ENCODE measurements at places on chromosomes 5 and 9.

DNA sequence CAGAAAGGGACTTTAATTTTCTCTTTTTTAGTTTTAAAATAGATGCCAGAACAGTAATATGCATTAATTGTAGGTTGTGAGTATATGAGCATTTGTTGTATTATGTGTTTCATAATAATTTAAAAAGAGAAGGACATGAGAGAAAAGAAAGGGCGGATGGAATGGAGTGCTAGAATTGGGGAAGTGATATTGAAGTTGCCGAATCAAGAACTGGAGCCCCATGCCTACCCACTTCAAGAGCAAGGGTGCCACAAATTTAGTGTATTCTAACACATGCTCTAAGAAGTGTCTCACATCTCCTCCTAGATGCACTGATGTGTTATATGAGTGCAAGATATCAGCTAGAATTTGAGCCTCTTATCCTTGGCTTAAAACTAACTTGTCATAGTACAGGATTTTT is 43.6 kb upstream of the FYB1 start:
- no peak for DNase-seq

- DNase-seq: no peak
Observed at GRCh38 chr5:98066910-98067309, 706.6 kb upstream of the RGMB start.

DNA sequence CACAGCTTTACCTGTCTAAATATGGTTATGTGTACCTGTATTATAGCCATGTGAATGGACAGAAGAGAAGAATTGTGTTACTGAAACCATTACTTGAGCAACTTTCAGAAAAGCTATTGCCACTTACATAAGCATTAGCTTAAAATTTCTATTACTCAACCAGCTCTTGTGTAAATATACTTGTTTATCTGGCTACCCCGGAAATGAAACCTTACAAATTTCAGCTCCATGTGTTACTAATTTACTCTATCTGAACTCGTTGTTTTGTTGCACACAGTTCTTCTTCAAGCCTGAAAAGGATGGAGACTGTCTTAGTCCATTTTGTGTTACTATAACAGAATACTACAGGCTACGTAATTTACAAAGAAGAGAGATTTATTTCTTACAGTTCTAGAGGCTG is 22.5 kb upstream of the ADAMTSL1 start:
- no peak for DNase-seq

DNA sequence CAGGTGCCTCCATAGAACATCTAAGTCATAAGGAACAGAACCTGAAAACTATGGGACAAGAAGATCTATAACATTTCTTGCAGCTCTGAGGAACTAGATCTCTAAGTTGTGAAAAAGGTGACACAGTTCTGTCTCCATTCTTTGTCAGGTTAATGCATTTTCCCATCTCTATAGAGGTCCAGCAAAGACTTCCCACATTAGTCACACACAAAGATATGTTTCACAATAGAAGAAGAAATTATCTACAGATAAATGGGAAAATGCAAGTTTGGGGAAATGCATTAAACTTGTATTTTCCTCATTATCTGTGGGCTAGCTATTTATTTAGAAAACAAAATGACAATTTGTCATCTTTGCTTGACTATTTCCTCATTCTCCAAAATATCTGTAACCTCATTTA is 458.6 kb upstream of the PAPPA start:
- no peak for DNase-seq

GRCh38 chr5:160197341-160198144 is 31.8 kb upstream of the FABP6 start:
- DNase-seq: no peak

GRCh38 chr5:27682600-27682999 is 644.2 kb upstream of the CDH9 start:
- DNase-seq: no peak

DNA sequence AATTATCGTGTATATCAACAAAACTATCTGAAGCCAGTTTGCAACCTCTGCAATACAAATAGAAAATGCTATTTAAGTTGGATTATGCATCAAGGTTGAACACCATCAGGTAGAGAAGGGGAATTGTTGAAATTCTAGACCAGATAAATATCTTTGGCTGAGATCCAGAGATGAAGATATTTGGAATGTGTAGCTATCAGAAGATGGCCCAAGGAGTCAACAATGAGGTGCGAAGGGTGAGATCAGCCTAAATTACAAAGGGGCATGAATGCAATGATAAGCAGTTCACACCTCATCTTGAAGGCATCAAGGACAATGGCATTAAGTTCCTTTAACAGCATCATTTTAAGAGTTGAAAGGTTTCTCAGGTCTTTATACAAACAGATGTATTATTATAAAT is 572.1 kb upstream of the DMAC1 start:
- DNase-seq: no peak

- no peak for DNase-seq
Observed at GRCh38 chr5:39891376-39891775, 466.6 kb upstream of the DAB2 start.

DNA sequence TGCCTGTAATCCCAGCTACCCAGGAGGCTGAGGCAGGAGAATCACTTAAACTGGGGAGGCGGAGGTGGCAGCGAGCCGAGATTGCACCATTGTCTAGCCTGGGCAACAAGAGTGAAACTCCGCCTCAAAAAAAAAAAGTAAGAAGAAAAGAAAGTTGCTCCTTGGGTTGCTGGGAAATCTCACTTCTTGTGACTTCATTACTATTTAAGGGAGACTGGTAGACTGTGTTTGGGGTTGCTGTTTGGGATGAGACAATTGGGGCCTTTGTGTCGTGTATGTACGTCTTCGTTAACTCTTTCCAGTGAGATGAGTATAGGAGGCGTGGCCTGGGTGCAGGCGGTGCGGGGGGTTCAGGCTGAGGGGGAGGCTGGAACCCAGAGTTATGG is 11.6 kb downstream of the NDST1 start:
- no peak for DNase-seq

- DNase-seq: peak; percentile 6
Observed at GRCh38 chr5:142748568-142749249, 21.5 kb upstream of the ARHGAP26 start.

DNA sequence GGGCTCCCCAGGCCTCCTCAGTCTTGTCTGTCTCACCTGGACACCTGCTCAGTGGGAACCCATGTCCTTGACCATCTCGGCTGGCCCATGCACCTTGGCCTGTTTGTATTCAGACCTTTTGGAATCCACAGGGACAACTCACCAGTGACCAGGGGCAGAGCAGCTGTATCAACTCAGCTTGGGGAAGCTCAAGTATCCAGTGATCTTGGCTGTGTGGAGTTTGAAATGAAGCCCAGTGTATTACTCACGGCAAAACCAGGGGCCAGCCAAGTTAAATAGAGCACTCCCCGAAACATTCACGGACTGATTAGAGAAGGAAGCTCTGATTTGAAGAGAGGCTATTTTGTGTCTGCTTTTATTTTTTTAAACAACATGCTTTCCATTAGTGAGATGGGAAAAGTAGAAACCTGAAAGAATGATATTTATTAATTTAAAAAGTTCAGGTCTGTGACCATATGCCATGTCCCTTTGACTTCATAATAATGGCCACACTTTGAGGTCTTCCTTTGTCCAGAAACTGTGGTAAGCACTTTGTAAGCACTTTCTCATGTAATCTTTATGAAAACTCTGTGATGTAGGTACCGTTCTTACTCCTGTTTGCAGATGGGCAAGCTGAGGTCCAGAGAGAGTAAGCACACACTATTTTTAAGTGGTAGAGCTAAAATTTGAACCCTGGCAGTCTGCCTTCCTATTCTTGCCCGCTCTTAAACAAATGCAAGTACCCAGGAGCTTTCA is 656.5 kb downstream of the BNC2 start:
- DNase-seq: no peak

DNA sequence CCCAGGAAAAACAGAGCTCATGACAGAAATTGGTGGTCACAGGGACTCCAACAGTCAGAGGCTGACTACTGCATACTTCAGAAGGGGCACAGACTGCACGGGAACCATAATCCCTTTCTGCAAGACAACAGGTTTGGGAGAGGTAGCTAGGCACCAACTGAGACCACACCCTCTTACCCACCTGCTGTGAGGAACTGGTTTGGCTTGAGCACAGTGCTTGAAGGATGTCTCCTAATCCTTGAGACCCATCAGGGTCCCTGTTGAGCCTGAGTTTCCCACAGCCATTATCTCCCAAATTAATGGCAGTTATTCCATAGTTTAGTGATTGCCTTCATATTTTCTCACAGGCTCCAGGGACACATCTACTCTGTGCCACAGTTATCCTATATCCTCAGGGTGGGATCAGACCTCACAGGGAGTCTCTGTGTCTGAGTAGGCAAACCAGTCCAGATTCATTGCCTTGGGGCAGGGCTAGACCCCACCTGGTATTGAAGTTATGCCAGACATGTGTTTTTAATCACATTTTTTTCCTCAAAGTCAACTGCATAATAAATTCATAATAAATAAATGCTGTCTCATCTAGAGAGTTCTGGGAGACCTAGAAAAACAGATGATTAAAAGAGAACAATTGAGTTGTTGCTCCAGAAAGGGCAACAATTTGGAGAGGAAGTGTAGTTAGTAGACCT is 9.3 kb upstream of the CAST start:
- no peak for DNase-seq

- DNase-seq: no peak
Observed at GRCh38 chr5:152403046-152403445, 2.0 kb downstream of the NMUR2 start.

DNA sequence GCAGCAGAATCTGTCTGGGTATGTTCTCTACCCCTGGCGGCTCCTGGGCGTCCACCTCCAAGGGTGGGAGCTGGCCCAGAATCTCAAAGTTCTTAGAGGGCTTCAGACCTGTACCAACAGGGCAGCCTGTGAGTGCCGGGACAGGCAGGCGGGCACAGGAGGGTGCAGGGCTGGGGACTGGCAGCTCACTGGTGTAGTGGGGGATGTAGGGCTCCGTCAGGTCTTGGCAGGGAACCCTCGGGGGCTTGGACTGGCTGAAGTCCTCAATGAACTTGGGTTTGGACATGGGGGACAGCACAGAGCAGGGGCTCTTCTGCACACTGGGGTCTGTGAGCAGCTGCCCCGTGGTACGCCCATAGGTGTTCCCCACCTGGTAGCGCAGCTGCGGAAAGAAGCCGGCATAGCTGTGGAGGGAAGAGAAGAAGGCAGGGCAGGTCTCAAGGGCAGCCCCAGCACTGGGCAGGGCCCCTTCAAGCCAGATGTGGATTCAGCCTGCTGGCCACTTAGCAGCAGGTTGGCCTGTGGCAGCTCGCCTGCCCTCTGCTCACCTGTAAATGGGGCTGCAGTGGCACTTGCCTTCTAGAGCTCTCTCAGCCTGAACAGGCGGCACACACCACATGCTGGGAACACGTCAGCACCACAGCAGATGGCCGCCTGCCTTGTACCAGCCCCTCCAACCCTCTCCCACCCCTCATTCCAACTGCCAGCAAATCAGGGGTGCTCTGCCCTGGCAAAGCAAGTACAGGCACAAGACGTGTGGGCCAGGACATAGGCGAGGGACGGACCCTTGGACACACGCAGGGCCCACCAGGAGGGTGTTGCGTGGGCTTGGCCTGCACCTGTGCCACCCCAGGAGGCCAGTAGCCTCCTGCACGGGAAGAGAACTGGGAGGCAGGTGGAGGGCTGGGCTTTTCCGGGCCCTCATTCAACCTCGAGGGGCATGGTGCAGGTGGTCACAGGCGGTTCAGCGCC is 4.6 kb downstream of the TUBB4B start:
- DNase-seq: no peak

GRCh38 chr5:152405145-152405544 is at the start of gene NMUR2:
Gene NMUR2 (minus strand): TSS chr5:152405279. CDS start chr5:152405113, 166 bp downstream.
- no peak for DNase-seq

DNA sequence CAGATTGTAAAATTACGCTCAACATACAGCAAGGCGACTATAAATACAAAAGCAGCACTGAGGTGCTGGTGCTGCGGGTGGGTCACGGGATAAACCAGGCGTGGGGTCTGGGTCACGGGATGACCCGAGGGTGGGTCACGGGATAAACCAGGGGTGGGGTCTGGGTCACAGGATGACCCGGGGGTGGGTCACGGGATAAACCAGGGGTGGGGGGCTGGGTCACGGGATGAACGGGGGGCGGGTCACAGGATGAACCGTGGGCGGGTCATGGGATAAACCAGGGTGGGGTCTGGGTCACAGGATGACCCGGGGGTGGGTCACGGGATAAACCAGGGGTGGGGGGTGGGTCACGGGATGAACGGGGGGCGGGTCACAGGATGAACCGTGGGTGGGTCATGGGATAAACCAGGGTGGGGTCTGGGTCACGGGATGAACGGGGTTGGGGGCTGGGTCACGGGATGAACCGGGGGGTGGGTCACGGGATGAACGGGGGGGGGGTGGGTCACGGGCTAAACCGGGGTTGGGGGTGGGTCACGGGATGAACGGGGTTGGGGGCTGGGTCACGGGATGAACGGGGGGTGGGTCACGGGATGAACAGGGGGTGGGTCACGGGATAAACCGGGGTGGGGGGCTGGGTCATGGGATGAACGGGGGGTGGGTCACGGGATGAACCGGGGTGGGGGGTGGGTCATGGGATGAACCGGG is 30.2 kb upstream of the SLC9A3 start:
- DNase-seq: no peak

DNA sequence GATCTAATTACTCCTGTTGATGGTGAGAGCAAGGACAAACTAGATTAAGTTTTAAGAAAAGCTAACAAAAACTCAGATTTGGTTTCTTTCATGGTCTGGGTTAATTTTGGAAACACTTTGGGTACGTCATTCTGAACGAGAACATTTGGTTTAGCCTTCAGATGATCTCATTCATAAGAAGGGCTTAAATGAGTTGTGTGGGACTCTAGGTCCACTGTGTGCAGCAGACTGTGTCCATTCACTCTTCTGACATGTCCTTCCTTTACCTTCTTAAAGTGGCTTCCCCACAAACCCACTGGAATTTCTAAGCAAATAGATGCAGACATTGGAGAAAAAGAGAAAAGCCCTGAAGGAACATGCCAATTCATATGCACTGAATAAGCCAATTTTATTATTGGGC is 96.8 kb downstream of the FBXO4 start:
- DNase-seq: no peak

DNA sequence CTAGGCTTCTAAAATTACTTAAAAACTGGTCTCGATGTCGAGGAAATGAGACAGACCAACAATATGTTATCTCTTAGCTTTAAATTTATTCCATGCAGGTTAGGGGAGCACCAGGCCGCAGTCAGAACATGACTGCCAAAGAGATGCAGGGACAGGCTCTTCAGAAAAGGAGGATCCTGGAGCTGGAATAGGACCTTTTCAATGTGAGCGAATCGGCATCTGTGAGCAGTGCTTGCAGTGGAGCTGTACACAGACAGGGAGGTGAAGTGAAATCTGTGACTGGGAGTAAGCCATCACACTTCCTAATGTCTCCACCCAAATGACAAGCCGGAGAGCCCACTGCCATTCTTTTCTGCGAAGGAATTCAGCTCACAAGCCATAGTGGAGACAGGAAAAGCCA is 78.2 kb downstream of the EFNA5 start:
- DNase-seq: no peak

- no peak for DNase-seq
Observed at GRCh38 chr5:90585337-90585986, 26.9 kb downstream of the ADGRV1 start.
